ENCODE measurements at places on chromosomes 6 and 20. TPM values are rescaled to one million over a fixed set of nuclear protein-coding genes. Genes with fewer than 3 reads are reported as not detected.
A peak's percentile ranks its signal among the peaks of the same experiment; 100 is the strongest.

The SAMD3 gene
- 1.7 TPM for total RNA-seq

The CST2 gene
- not detected for total RNA-seq

The NRM gene
- total RNA-seq, result 19.2 TPM

The BMP2 gene
- total RNA-seq, result 57.3 TPM

The GSTA2 gene
- total RNA-seq, result 0.35 TPM

DNA sequence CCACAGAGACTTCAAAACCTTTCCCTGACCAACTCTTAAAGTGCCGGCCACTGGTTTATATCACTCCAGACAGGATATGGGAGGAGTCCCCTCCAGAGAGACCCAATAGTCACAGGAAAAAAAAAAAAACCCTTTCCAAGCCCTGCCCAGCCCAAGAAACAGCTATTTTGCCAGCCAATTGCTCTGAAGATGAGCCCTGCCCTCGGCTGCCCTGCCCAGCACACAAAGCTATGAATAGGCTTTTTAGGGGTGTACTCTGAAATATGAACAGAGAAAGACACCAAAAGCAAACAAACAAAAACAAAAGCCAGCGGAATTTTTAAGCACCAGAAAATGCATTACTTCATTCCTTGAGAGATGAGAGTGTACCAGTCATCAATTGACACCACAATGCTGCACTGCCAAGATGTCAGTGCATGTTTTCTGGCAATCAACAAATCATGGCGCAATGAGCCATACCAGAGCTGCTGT is 275.1 kb downstream of the C6orf118 start:
- no peaks in the 10 kb centered on the region for H3K27me3 ChIP-seq
- H3K36me3 ChIP-seq, result no peaks in the 10 kb centered on the region
- no peak for DNase-seq
- no peaks in the 10 kb centered on the region for H3K4me1 ChIP-seq
- H3K4me3 ChIP-seq, result no peak overlapping the region
- no peak overlapping the region for H3K27ac ChIP-seq

GRCh38 chr6:159728531-159728964 is 1.2 kb downstream of the WTAP start:
- peak overlapping the region; percentile 10 for H3K27ac ChIP-seq
- no peaks in the 10 kb centered on the region for H3K36me3 ChIP-seq
- H3K4me1 ChIP-seq, result peaks cover 4% of the 10 kb centered on the region
- no peaks in the 10 kb centered on the region for H3K27me3 ChIP-seq
- H3K4me3 ChIP-seq, result peak overlapping the region; percentile 86
- no peak for DNase-seq

- H3K4me3 ChIP-seq, result no peak overlapping the region
- no peaks in the 10 kb centered on the region for H3K36me3 ChIP-seq
- no peaks in the 10 kb centered on the region for H3K27me3 ChIP-seq
Observed at GRCh38 chr6:125899726-125900182, 56.8 kb upstream of the HINT3 start.

GRCh38 chr6:5089481-5090438 is 4.6 kb downstream of the PPP1R3G start:
- no peaks in the 10 kb centered on the region for H3K36me3 ChIP-seq
- H3K27ac ChIP-seq, result no peak overlapping the region
- H3K4me3 ChIP-seq, result no peak overlapping the region

DNA sequence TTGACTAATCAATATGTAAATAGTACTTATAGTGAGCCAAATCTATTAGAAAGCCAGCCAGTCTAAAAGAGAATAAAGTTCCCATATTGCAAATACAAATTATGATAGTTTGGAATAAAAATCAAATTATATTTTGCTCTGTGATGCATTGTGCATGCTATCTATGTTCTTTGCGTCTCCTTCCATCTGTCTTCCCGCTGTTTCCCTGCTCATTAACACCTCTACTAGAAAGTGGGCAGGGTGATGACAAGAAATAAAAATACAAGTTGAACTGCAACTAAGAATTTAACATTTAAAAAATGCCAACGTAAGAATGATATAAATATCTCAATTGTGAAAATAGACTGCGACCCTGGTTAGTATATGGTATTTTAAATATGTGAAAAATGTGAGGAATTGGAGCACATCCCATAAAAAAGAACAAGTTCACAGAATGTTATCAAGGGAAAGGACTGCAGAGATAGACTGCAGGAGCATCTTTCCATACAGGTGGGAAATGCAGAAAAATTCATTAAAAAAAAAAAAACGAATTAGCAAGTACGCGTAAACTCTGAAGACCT is 157.6 kb upstream of the PDE7B start:
- H3K36me3 ChIP-seq, result no peaks in the 10 kb centered on the region
- H3K4me1 ChIP-seq, result no peaks in the 10 kb centered on the region
- H3K4me3 ChIP-seq, result no peak overlapping the region

- H3K4me3 ChIP-seq, result peak overlapping the region; percentile 10
- no peak overlapping the region for H3K27ac ChIP-seq
- no peaks in the 10 kb centered on the region for H3K36me3 ChIP-seq
- no peaks in the 10 kb centered on the region for H3K4me1 ChIP-seq
- H3K27me3 ChIP-seq, result peaks cover 9% of the 10 kb centered on the region
Observed at GRCh38 chr6:37566111-37566949, 66.6 kb upstream of the CCDC167 start.

DNA sequence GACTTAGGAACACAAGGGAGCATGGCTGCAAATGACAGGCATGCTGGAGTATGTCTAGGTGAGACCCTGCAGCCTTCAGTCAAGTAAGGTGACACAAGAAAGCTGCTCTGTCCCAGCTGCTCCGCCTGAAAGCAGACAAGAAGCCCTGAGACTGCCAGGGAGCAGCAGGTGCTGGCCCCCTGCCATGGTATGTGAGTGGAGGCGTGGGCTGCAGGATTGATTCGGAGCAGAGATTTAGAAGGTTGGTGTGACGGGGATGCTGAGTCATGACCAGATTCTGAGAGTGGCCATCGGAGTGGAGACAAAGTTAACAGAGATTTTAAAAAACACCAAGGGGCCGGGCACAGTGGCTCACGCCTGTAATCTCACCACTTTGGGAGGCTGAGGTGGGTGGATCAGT is 17.8 kb downstream of the LRP11 start:
- H3K27ac ChIP-seq, result no peak overlapping the region
- no peak overlapping the region for H3K4me3 ChIP-seq
- DNase-seq, result no peak
- H3K4me1 ChIP-seq, result no peaks in the 10 kb centered on the region
- H3K36me3 ChIP-seq, result no peaks in the 10 kb centered on the region

DNA sequence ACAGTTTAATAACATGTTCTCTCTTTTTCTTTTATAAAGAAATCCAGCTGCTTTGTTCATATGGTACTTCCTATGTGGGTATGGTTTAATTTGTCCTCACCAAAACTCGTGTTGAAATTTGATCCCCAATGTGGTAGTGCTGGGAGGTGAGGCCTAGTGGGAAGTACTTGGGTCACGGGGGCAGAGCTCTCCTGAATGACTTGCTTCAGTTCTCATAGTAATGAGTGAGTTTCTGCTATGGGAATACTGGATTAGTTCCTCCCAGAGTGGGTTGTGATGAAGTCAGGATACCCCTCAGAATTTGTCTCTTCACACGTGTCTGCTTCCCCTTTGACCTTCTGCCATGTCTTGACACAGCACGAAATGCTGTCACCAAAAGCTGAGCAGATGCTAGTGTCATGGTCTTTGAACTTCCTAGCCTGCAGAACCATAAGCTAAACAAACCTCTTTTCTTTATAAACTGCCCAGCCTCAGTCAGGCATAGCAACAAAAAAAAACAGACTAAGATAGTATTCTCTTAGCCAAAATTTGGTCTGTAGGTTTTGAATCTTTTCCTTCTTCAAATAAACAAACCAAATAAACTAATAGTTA is 87.8 kb upstream of the HS3ST5 start:
- DNase-seq, result no peak
- H3K27me3 ChIP-seq, result no peaks in the 10 kb centered on the region
- no peak overlapping the region for H3K4me3 ChIP-seq
- H3K36me3 ChIP-seq, result no peaks in the 10 kb centered on the region

- no peaks in the 10 kb centered on the region for H3K4me1 ChIP-seq
- no peaks in the 10 kb centered on the region for H3K36me3 ChIP-seq
- DNase-seq, result no peak
- no peak overlapping the region for H3K27ac ChIP-seq
- H3K27me3 ChIP-seq, result no peaks in the 10 kb centered on the region
Observed at GRCh38 chr6:55557146-55557545, 21.8 kb downstream of the HMGCLL1 start.

DNA sequence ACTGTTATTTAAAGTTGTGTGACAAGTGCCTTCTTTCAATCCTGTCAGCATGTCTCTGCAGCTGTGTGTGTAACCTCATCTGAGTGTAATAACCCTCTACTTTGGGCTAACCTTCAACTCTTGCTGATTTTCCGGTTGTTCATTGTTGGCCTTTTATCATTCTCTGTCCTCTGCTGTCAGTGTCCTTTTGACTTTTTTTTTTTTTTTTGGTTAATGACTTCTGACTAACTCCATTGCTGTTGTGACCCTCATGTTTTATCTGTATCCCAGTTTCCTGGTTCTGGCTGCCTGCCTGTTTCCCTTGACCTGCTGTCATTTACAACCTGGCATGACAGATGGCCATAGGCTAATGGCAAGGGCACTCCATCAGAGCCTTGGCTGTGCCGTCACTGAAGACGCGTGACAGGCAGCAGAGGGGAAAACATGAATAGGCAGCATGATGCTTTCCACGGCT is 145.7 kb upstream of the MAN1A1 start:
- H3K4me1 ChIP-seq, result no peaks in the 10 kb centered on the region
- peak overlapping the region; percentile 37 for H3K27ac ChIP-seq
- no peaks in the 10 kb centered on the region for H3K27me3 ChIP-seq
- DNase-seq, result peak; percentile 72
- no peak overlapping the region for H3K4me3 ChIP-seq
